T-helper 22 cell (primary cell): ENCODE measurements at places on chromosomes 5 and 9.
A peak's percentile ranks its signal among the peaks of the same experiment; 100 is the strongest.

DNA sequence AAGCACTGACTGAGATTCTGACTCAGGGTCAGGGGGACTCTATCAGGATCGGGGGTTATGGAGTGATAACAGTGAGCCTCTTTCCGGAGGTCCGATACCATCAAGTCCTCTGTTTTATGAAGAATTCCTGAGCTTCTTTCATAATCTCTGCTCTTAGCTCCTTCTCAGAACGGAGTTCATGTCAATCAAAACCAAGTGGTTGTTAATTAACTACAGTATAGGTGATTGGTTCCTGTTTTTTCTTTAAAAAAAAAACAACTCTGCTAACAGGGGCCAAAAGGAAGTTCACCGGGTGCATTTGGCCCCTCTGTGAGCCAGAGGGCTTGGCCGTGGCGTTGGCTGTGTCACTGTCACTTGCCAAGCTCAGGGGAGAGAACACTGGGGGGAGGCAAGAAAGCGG is 4.0 kb downstream of the GFI1B start:
- no peak for DNase-seq

DNA sequence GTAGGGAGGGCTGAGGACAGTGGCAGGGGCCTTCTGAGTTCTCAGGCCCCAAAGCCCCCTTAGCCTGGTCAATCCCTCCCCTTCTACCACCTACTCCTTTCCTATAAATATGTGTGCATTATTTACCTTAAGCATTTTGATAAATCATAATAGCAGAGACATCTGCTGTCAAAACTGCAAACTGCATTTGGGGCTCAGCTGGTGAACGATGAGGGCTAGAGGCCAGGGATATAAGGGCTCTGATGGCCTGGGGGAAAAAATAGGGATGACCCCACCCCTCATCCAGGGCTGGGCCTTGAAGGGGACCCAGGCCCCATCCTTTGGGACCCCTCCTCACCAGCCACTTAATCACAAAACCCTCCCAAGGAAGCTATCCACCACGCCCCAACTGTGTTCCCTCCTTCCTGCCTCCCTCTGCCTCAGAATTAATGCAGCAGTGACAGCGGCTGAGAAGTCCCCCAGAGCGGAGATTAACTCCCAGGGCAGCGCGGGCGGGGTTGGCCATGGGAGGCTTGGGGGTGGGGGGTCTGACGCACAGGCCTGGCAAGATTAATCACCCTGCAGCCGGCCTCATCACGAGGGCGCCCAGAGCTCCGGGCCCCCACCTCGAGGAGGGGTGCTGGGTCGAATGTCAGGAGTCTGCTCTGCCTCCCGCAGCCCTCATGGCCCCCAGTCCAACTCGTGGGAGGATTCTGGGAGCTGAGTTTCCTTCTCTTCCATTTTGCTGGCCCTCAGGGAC is 42.1 kb downstream of the CXXC5 start:
- DNase-seq, result no peak

DNA sequence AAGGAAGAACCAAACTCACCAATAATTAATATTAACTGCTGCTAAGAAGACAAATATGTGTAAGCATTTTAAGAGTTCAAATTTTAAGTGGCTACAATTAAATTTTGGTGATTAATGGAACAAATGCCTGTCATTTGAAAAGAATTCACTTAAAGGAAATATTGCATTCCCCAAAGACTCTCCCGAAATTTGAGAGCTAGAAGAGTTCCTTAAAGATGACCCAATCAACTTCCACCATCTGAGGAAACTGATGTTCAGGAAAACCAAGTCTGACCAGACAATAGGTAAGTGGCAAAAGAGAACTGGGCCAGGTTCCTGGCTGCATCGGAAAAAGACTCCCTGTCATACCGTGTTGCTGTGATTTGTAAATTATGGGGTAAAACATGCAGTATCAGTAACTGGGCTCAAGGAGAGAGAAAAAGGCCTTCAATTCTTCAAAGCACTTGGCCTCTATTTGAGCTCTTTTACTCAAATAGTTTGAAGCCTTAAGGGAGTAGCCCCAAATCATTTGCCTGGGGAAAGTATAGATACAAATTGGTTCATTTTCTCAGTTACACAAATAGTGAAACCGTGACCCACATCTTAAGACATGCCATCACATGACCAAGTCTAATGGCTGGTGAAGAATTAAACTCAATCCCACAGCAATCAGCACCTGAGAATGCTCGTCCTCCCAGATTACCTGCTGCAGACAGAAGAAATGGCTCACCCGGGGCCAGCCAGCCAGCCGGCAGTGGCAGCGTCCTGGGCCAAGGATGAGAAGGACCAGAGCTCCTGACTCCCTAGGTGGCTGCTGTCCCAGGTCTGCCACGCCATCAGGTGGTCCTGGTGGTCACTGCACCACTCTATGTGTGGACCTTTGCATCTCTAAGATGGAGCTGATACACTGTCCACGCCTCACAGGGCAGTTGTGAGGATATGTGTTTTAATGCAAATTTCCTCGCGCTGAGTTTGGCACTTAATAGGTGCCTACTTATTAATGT is 162.9 kb downstream of the TTLL11 start:
- no peak for DNase-seq

- DNase-seq, result no peak
These were observed 91.2 kb downstream of the PDZD2 start for GRCh38 chr5:31730139-31730538.

GRCh38 chr5:62100201-62100600 is 205.8 kb upstream of the KIF2A start:
- DNase-seq, result no peak

DNA sequence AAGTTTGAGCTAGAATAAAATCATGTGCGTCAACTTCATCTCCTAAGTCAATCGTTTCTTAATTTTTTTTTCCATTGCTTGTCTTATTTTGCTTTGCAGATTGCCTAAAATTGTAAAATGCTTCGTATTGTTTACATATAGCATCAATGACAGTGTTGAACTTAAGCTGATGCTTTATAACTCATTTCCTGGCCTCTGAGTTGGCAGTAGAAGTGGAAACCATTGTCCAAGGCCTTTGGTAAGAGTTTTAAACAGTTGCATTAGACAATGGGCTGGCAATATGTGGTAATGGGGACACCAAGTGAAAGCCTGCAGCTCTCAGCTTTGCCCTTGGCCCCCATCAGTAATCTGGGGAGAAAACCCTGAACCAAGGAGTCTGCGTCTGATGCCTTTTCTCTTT is 154.8 kb upstream of the GAS1 start:
- DNase-seq, result no peak

- no peak for DNase-seq
These were observed 100.2 kb downstream of the ADAMTS2 start for GRCh38 chr5:179245031-179245430.

GRCh38 chr9:90799271-90799852 is 2.3 kb upstream of the SYK start:
- no peak for DNase-seq

DNA sequence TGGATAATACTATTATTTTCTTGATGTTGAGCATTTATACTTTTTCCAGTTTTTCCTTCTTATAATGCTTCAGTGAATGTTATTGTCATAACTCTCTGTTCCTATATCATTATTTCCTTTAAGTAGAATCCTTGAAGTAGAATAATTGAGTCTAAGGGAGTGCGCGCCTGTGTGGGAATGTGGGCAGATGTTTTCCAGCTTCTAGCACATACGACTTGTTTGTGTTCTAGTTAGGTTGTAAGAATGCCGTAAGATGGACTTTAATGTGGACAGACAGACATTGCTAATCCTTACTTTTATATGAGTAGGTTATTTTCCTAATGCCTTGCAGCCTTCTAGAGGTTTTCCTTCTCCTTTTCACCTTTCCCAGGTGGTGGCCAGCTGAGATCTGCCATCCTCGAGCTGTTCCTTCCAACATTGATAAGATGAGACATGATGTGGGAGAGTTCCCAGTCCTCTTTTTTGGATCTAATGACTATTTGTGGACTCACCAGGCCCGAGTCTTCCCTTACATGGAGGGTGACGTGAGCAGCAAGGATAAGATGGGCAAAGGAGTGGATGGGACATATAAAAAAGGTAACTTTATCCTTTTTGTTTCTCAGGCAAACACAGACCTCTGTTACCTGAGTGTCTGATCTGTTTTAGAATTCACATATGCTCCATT is 34.2 kb downstream of the RAB24 start:
- DNase-seq, result no peak

GRCh38 chr5:41009232-41009631 is 61.9 kb downstream of the MROH2B start:
- DNase-seq, result no peak

GRCh38 chr9:107480386-107480789 is 9.2 kb downstream of the KLF4 start:
- no peak for DNase-seq

GRCh38 chr9:130411566-130411915 is 33.2 kb upstream of the ASS1 start:
- no peak for DNase-seq

DNA sequence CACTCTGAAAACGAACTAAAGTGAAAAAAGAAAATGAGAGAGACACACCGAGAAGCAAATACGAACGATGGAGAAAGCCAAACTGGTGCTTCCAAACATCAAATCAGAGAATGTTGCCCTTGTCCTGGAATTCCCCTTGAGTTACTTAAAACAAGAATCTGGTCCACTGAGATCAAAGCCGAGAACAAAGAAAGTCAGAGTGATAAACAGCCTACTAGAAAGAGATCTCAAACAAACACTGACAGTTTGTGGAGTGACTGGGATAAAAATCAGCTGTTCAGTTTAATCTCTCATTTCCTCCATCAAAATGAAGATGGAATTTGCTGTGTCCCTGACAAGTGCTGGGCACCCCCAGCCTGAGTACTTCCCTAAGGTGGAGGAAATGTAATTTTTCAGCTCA is 582.6 kb downstream of the NR2F1-AS1 start:
- DNase-seq, result no peak

DNA sequence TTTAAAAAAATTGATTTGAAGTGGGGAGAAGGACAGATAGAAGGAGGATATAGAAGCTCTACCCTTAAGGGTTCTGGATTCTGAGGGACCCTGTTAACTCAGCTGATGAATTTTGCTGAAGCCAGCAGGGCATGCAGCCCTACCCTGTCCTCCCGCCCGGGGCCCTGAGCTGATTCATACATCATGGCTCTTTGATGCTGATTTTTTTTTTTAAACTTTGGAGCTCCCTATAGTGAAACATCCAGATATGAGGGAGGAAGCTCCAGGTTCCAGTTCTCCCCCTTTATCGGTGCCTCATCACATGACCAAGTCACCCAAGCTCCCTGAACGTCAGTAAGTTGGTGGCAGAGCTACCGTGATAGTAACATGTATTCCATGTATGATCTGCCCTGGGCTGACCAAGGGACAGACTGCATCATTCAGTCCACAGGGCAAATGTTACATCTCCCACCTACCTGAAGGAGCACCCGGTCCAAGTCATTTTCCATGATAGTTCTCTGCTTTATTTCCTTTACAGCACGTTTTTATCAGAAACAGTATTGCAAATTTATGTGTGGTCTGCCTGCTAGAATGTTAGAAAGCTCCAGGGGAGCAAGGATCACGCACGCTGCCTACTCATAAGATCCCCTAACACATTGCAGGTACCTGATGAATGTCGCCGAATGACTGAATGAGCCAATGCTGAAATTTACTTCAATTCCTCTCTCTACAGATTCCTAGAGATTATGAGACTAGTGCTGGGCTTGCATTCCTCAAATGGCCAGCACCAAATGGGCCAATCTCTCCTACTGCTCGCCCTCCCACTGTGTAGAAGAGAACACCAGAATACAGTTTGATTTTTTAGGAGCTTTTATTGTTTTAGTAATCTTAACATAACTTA is 25.9 kb downstream of the SPARC start:
- no peak for DNase-seq

DNA sequence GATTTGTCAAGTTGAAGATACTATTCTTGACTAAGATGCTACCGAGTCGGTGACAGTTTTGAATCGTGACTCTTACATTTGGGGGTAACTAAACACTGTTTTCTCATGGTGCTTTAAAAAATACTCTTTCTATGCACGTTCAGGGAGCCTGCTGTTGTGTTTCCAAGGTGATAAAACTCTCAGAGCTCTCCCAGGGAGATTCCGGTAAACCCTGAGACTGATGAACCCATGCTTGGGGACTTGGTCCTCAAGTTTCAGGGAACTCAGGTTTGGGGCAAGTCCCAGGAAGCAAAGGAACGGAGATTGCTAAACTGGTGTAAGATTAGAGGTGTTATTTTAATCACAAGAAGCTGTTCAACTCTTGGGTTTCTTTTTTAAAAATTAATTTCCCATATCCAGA is 1.4 kb downstream of the GDA start:
- DNase-seq, result no peak

GRCh38 chr5:100517301-100517974 is 17.7 kb upstream of the FAM174A start:
- no peak for DNase-seq

- DNase-seq, result peak; percentile 19
These were observed 1.4 kb upstream of the ADAMTSL2 start for GRCh38 chr9:133532937-133533668.

- no peak for DNase-seq
These were observed 17.0 kb upstream of the TNC start for GRCh38 chr9:115134941-115135340.

- DNase-seq, result no peak
These were observed 42.3 kb downstream of the PLPP1 start for GRCh38 chr5:55492449-55492848.

- DNase-seq, result no peak
These were observed 89.9 kb downstream of the EHMT1 start for GRCh38 chr9:137708590-137709284.

GRCh38 chr5:6000867-6001266 is 377.5 kb downstream of the MED10 start:
- no peak for DNase-seq

DNA sequence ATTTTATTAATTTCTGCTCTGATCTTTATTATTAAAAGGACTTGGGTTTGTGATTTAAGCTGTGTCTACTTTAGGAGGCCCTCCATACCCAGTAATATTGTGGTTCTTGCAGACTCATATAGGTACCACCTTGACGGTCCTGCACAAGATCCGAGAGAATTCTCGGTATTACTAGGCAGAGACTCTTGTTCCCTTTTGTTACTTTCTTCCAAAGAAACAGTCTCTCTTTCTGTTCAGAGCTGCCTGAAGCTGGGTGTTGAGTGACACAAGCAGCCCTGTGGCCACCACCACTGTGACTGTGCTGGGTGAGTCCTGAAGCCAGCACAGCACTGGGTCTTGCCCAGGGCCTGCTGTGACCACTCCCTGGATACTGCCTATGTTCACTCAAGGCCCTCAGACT is 666.6 kb downstream of the SEMA5A start:
- no peak for DNase-seq

DNA sequence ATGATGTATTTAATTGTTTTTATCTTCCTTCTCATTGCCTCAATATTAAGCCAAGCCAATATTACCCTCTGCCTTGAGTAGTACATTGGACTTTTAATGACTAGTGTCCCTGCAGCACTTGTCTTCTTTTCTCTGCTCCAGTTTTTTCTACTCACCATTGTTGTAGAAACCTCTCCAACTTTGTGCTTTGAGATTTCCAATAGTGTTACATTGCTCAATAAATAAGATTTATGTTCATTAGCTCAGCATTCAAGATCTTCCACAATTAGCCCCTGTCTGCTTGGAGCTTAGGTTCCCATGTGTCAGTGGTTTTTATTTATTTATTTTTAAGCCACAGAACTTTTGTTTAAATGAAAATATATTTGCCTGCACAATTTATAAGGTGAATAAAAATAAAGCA is 145.3 kb downstream of the ADGRV1 start:
- no peak for DNase-seq
